Stimulated activated CD8-positive, alpha-beta memory T cell treated with anti-CD3 and anti-CD28 coated beads, Interleukin-7, amount 100 ng/mL, for 48 hours (primary cell): ENCODE measurements at places on chromosomes 1 and 21.

DNA sequence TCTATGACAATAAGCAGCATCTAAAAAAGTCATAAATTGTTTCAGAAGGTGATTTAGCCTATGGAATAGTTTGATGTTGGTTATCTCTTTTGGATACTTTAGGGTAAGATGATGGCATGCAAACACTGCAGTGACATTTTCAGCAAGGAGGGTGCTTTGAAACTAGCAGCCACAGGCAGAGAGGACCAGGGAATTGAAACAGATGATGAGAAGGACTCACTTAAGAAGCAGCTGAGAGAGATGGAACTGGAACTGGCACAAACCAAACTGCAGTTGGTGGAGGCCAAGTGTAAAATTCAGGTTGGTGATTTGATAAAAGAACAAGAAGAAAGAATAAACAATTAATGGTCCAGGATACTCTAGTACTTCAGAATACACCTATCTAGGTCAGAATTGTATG, 11.2 kb upstream of the CACYBP start:
- no peak for DNase-seq

GRCh38 chr1:15224974-15225373, 22.0 kb upstream of the FHAD1 start:
- DNase-seq: no peak

- DNase-seq: no peak
These were observed 139.5 kb upstream of the SMYD2 start for GRCh38 chr1:214141486-214141885.

DNA sequence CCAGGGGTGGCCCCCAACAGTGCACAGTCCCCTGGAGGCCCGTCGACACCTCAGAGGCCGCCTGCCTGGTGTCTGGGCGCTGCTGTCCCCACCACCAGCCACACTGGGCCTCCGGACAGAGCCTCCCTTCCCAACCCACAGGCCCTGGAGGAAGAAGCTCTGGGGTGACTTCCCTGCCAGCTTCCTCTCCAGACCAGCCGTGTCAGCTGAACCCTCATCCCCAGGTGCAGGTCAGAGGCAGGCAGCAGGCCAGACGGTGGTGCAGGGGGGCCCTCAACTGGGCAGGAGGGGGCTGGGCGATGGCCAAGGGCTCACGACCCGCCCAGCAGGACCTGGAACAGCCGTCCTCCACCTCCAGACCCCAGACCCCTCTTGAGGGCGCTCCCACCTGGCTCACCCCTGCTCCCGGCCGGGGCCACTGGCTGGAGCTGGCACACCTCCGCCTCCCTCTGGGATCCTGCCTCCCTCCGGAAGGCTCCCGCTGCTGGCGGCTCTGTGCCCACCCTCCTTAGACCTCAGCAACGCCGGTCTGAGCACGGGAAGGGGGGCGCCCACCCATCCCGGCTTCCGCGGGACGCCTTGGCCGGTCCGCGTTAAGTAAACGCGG, 520 bp downstream of the TNFRSF18 start:
- no peak for DNase-seq

DNA sequence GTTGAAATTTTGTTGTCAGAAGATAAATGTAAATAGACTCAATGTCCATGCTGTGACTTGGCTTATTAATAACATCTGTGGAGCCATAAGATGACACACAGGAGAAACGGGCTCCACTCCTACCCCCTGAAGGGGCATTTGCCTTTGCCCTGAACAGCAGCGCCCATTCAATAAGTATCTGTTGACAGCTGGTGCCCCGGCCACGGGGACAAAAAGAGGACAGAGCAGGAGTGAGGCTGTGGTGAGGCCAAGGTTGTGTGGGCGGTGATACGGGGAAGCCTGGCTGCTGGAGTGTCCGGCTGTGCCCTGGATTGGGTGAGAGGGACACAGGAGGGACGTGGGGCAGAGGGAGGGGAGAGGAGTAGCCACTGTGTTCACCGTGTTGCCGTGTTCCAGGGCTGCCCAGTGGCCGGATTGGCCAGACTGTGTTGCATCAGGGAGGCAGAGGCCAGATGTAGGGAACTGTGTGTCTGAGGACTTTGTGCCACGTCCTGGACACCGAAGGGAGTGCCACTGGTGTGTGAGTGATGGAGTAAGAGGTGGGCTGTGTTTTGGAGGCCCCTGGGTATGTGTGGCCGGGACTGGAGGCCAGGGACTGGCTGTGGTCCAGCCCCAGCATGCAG, 15.1 kb downstream of the PRMT2 start:
- no peak for DNase-seq

DNA sequence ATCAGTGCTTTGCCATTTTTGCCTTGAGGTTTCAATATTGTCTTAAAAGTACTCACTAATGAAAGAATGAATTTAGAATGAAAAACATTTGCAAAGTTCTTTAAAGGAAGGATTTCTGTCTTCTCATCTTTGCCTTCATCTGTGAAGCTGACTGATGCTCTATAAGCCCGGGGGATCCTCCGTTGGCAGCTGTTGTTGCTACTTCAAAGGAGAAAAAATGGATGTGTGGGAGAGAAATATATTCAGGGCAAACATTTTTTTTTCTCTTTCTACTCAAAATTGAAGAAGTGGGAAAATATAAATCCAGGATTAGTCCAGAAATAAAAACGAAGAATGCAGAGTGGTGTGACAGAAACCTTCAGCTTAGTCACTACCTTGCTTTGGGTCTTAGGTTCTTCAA, 142.5 kb downstream of the OLFM3 start:
- no peak for DNase-seq

GRCh38 chr1:38009088-38009840, 3.3 kb upstream of the UTP11 start:
- peak; percentile 71 for DNase-seq

GRCh38 chr1:205811660-205812059, 1.3 kb downstream of the SLC41A1 start:
- no peak for DNase-seq

GRCh38 chr21:17834639-17835354, 15.6 kb upstream of the C21orf91 start:
- DNase-seq: no peak

GRCh38 chr1:157849229-157849875, 7.7 kb upstream of the CD5L start:
- no peak for DNase-seq

DNA sequence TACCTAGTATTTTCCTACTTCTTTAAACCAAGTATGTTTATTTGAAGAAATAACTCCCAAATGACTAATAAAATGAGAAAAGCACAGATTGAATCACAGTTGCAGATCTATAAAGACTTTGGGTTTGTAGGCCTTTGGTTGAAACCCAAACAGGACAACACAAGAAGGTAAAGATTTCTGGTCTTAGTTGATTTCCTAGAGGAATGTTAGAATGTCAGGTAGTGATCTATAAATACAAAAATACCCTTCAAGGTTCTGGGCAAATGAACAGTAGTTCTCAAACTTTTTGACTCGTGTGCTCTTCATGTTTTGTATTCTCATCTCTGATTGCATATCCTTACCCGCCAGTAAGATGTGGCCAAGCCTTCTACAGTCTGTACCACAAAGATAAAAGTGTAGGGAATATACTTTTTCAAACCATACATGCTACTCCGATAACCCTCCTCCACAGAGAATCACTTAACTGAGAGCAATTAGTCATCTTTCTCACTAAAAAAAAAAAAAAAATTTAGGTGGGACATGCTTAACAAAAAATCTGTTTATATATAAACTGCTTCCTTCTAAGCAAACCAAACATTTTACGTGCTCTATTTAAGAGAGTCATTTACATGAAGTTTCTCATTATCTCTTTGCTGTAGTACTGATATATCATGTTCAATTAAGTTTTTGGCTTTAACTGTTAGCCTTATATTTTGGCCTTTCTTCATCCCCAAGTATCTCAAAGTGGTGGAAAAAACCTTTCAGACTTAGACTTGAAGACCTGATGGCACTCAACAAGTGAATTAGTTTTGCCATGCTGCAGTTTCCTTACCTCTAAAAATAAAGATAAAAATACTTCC, 36.0 kb downstream of the CNIH4 start:
- no peak for DNase-seq

GRCh38 chr1:156497743-156498431, 2.7 kb downstream of the MEF2D start:
- DNase-seq: no peak

DNA sequence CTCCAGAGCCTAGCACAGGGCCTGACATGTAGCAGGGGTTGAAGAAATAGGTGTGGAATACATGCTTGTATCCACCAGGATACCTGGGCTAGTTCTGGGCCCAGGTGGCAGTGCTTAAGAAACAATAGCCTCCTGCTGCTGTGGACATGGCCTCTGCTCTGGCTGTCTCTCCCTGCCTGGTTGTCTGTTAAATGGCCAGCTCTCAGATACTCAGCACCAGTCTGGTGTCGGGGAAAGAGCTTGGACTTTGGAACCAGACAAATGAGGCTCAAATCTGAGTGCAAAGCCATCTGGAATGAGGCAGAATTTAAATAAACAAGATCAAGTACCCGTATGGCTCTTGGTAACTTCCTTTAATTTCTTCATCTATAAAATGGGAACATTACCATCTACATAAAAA, 31.5 kb downstream of the SESN2 start:
- no peak for DNase-seq

DNA sequence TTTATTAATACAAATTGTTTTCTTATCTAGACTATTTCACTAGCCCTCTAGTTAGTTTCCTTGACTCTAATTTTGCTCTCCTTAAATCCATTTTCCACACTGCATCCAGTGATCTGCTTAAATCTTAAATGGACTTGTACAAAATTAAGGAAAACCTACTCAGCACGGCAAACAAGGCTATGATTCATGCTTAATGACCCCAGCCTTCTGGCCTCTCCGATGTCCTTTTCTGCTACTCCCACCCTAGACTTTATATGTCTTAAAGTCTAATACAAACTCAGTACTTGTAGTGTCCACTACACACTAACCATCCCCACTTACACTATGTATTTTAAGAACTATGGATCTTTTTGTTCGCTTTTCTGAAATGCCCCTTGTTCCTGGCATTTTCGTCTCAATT, 2.2 kb downstream of the TMED5 start:
- DNase-seq: no peak

DNA sequence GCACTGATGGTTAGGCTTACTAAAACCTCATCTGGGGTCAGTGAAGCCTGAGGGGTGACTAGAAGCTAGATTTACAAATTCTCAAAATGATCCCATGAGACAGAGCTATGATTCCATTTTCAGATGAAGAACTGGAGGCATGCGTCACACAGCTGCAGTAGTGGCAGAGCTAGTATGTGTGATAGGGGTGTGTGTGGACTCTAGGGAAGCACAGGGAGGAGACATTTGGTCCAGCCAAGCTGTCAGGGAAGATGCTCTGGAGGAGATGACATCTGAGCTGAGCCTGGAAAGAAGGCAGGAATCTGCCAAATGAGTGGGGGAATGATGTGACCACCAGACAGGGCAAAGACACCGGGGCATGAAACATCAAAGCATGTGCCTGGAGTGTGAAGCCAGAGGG, 12.0 kb upstream of the KCND3 start:
- no peak for DNase-seq

GRCh38 chr1:227938276-227938675, 9.5 kb downstream of the WNT9A start:
- no peak for DNase-seq

- DNase-seq: no peak
These were observed 11.8 kb downstream of the AHCTF1 start for GRCh38 chr1:246919902-246920301.

- DNase-seq: no peak
These were observed 26.5 kb downstream of the CXADR start for GRCh38 chr21:17539323-17539722.

- DNase-seq: no peak
These were observed 87.5 kb downstream of the ATP5PO start for GRCh38 chr21:33828083-33828482.

GRCh38 chr1:43622471-43622870, 27.5 kb upstream of the KDM4A start:
- no peak for DNase-seq

DNA sequence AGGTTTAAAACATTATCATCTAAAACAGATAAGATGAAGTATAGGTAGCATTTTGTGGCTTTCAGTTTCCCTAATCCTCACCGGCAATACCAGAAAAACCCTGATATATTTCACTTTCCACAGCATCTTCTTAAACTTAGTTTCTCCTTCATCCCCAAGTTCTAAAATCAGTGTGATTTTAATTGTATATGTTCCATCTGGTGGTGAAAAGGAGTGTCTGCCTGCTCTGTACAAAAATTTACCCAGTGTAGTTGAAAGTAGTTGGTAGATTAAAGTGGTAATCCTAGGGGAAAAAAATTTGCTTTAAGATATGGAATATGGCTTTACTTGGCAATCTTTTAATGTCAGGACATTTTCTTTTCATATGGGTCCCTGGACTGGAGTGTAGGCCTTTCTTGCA, 74.3 kb downstream of the CEP350 start:
- DNase-seq: no peak

GRCh38 chr1:26541431-26541815, 11.9 kb downstream of the RPS6KA1 start:
- no peak for DNase-seq

DNA sequence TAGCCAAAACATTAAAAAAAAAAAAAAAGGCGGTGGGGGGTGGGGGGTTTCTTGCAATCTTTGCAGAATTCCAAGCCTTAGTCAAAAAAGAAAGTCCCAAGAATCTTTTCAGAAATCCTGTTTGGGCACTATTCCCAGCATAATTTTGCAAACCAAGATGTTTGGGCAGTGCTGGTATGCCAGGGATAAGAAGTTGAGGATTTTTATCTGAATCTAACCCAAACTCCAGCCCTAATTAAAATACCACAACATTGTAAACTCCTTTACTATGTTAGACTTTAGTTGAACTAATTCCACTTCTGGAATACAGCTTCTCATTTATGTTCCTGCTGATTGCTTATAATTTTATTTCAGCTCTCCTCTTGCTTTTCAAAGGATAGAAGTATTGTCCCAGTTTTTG, 504.1 kb upstream of the ADGRL2 start:
- DNase-seq: no peak

DNA sequence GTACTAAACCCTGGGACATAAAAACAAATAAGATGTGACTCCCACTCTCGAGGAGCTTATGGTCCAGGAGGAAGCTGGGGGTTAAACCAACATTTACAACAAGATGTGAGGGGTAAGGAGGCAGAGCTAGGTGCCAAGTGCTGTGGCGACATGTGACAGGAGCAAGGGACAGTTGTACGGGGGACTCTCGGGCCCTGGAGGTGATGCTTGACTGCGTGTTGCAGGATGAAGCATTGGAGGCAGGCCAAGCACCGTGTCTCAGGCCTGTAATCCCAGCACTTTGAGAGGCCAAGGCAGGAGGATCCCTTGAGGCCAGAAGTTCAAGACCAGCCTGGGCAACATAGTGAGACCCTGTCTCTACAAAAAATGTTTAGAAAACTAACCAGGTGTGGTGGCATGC, 36.8 kb downstream of the ATP5PO start:
- no peak for DNase-seq

DNA sequence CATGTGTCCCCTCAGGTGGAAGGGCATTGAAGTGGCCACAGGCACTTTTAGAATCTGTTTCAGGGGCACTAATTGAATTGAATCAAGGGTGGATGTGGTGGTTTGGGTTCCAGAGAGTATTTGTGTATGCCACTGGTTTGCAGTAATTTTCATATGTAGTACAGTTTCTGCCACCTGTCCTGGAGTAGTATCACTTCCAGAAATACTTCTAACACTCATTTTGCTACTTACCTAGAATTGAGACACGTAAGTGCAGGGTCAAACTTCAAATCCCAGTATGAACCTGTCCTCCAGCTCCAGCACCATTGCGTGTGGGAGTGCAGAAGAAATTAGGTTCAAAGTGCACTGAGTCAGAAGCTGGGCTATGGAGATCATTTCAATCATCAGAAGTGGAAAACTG, 26.8 kb downstream of the RSPH1 start:
- no peak for DNase-seq

GRCh38 chr1:235187316-235187715, 26.3 kb upstream of the RBM34 start:
- no peak for DNase-seq

GRCh38 chr1:222624214-222624613, 6.3 kb downstream of the MIA3 start:
- no peak for DNase-seq

GRCh38 chr1:54238353-54239034, 38.5 kb downstream of the MRPL37 start:
- DNase-seq: no peak
